ENCODE measurements at places on chromosomes 12 and 14.

DNA sequence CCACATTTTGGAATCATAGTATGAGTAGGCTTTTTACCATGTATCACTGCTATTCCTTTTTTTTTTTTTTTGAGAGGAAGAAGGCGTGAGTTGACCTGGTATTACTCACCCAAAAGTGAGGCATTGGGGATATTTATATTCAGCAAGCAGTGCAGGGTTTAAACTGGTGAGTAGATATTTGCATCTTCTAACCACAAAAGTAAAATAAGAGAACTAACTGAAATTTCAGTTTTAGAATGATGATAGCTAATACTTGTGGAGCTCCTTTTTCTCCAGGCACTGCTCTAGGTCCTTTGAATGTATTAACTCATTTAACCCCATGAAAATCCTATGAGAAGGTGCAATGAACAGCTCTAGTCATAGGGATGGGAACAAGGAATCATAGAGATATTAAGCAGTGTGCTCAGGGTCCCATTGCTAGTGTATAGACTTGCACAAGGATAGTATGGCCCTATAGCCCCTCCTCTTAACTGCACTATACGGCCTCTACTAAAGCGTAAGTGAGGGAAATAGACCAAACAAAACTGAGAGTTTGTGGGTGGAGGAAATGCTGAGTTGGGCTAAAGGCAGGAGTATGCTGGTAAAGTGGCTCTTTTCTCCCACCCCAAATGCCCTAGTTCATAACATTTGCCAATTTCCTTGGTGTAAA is 104.3 kb upstream of the MAX start:
- peak; percentile 84 for DNase-seq

- DNase-seq, result no peak
Measured at GRCh38 chr12:52598966-52599365, 2.3 kb downstream of the KRT72 start.

DNA sequence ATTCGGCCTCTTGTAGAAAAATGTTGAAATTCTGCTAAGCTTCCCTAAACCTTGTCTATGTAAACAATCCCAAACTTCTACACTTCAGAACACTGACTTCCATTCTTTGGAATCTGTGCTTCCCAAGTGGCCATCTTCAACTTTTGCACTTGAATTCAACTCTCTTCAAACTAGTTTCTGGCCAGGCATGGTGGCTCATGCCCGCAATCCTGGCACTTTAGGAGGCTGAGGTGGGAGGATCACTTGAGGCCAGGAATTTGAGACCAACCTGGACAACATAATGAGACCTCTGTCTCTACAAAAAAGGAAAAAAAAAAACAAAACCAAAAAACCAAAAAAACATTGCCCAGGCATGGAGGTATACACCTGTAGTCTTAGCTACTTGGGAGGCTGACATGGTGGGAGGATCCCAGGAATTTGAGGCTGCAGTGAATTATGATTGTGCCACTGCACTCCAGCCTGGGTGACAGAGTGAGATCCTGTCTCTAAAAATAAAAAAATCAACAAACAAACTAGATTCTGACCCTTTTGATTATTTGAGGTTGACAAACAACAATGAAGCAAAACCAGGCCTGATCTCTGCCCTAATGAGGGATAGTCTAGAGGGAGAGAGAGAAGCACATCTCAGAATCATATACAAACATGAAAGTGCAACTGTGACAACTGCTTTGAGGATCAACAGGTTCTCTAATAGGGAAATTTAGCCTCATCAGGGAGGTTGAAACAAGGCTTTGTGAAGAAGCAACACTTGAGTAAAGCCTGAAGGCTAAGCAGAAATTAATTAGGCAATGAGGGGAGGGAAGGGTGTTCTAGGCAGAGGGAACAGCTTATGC is 11.6 kb upstream of the C12orf75 start:
- DNase-seq, result no peak

GRCh38 chr12:95815632-95816212 is 25.2 kb upstream of the NTN4 start:
- peak; percentile 70 for DNase-seq

DNA sequence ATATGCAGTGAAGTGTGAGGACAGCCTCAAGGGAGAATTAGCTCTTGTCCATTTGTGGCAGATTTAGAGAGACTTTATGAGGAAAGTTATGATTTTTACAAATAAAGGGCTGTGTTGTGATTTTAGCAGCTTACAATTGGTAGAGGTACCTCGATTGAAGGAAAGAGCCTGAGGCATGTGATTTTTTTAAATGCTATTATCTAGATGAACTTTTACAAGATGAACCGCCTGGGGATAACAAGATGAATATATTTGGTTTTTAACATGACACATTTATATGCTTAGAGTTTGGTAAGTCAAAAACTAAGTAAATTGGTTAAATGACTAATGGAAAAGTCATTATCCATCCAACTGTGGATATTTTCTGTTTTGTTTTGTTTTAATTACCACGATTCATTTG is 52.6 kb downstream of the AEBP2 start:
- DNase-seq, result no peak

- no peak for DNase-seq
Measured at GRCh38 chr14:103961928-103962578, 19.7 kb upstream of the RD3L start.

- DNase-seq, result no peak
Measured at GRCh38 chr12:119994892-119995658, 6.0 kb downstream of the BICDL1 start.

GRCh38 chr14:93757206-93757605 is 31.1 kb downstream of the PRIMA1 start:
- DNase-seq, result no peak

- peak; percentile 64 for DNase-seq
Measured at GRCh38 chr12:47651368-47652254, 54.2 kb downstream of the RPAP3 start.

- DNase-seq, result peak; percentile 59
Measured at GRCh38 chr14:79576424-79576823, 634.9 kb downstream of the DIO2 start.

All from fibroblast of skin of back (primary cell).